ENCODE measurements at places on chromosomes 6 and 20.

DNA sequence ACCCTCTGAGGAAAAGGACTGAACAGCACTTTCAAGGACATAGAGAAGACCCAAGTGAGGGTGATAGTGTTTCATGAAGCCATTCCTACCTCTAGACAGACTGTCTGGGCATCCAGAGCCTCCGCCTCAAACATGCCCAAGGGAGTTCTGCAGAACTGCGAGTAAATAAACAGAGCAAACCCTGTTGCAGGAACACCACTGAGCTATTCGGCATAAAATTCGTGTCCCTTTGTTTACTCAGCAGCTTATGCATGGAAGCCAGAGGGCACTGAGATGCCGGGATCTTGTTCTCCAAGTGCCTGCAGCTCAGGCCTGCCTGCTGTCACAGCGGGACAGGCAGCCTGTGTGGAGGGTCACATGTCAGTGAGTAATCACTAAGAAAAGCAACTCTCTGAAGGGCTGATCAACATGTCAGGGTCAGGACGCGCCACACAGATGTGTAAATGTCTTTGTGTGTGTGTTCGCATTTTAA, 164.9 kb upstream of the HEY2 start:
- no peak for DNase-seq

DNA sequence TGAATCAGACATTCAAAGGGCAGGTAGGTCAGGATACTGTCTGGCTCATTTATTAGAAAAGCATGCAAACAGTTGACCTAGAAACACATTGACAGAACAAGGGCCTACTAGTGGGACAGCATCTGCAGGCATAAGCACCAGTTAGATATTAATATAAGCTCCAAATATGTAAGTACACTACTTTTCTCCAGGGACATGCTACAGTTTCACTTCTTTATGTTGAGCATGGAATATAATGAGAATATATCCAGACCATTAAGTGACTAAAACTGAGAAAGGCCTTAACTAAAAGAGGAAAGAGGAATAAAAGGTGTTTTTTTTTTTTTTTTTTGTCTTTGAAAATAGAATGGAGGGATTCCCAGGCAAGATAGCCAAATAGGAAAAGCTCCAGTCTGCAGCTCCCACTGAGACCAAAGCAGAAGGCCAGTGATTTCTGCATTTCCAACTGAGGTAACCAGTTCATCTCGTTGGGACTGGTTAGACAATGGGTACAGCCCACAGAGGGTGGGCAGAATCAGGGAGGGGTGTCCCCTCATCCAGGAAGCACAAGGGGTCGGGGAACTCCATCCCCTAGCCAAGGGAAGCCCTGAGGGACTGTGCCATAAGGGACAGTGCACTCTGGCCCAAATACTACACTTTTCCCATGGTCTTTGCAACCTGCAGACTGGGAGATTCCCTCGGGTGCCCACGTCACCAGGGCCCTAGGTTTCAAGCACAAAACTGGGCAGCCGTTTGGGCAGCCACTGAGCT, 251.6 kb downstream of the PHF3 start:
- no peak for DNase-seq

GRCh38 chr6:136510782-136511181, 39.4 kb downstream of the MAP7 start:
- DNase-seq: no peak

GRCh38 chr20:44080646-44081267, 106.2 kb downstream of the JPH2 start:
- peak; percentile 89 for DNase-seq

- DNase-seq: no peak
These were observed 5.5 kb downstream of the SMPD2 start for GRCh38 chr6:109446072-109446471.

DNA sequence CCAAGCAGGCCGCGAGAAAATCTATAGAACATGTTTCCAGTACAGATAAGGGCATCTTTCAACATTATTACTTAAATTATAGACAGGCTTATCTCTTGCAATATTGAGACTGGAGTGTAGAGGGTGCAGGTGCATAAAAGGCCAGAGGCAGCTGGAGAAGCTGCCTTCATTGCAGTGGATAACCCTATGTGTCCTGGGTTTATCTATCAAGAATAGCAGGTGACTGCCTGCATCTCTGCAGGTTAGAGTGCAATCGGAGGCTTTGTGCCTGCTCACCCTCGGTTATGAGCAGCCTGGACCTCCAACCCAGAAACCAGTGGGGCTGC, 28.7 kb upstream of the ECI2 start:
- no peak for DNase-seq

DNA sequence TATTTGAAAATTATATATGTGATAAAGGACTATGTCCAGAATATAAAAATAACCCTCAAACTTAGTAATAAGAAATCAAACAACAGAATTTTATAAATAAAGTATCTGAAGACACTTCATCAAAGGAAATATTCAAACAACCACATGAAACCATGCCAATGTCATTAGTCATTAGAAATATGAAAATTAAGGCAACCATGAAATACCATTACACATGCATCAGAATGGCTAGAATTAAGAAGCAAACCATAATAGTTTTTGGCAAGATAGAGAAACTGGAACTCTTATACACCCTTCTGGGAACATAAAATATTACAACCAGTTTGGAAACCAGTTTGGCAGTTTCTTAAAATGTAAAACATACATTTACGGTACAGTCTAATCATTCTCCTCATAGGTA, 137.2 kb upstream of the ADGRB3 start:
- DNase-seq: no peak

DNA sequence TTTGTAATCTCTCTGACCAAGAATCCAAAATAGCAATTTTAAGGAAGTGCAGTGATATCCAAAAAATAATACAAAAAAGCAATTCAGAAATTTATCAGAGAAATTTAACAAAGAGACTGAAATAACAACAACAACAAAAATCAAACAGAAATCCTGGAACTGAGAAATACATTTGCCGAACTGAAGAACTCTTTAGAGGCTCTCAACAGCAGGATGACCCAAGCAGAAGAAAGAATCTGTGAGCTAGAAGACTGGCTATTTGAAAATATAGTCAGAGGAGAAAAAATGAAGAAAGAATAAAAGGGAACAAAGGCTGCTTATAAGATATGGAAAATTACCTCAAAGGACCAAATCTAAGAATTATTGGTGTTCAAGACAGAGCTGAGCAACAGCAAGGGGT, 22.6 kb downstream of the GABRR1 start:
- no peak for DNase-seq

GRCh38 chr6:97026298-97026697, 101.8 kb downstream of the KLHL32 start:
- no peak for DNase-seq

GRCh38 chr20:32302507-32302872, 25.0 kb downstream of the KIF3B start:
- DNase-seq: no peak

GRCh38 chr6:82836022-82836575, 229.5 kb downstream of the UBE3D start:
- no peak for DNase-seq

DNA sequence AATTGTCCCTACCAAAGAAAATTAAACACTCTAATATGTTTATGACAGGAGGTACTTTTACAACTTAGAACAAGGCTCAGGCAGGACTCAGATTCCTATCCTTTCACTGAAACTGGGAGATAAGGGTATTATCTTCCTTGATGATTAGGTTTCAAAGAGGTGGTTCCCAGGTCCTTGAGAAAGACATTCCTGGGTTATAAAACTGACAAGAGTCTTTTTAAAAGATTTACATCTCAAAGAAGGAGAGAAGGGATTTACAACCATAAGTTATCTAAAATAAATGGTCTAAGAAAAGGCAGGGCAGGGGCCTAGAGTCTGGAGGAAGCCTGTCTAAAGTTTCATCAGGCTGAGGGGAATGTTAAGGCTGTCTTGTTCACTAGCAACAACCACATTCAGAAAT, 1492.5 kb downstream of the HACE1 start:
- no peak for DNase-seq

DNA sequence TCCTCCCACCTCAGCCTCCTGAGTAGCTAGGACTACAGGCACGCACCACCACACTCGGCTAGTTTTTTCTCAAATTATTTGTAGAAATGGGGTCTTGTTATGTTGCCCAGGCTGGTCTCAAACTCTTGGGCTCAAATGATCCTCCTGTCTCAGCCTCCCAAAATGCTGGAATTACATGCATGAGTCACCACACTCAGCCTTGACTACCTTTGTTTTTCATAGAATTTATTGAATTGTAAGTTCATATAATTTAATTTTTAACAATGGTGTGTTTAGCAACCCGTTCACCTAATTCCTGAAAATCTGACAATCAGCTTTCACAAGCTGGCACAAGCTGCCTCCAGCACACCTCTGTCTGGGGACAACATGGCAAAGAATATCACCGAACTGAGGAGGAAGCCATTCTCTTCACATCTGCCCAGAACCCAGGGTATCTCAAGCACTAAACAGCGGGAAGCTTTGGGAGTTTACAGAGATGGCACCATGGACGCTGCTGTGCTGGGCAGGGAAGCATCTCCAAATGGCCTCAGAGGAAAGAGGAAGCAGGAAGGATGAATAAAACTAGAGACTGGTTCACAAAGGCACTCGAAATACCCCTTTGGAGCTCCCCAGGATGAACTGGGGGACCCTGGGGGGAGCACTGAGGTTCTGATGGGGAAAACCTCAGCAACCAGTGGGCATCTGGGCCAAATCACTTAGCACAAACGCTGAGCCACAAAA, 2.9 kb downstream of the RIPOR3 start:
- no peak for DNase-seq
